ENCODE measurements at places on chromosomes 2 and 18.
A peak's percentile ranks its signal among the peaks of the same experiment; 100 is the strongest.

- no peak for DNase-seq
Observed at GRCh38 chr2:99735753-99736152, 245.9 kb upstream of the REV1 start.

DNA sequence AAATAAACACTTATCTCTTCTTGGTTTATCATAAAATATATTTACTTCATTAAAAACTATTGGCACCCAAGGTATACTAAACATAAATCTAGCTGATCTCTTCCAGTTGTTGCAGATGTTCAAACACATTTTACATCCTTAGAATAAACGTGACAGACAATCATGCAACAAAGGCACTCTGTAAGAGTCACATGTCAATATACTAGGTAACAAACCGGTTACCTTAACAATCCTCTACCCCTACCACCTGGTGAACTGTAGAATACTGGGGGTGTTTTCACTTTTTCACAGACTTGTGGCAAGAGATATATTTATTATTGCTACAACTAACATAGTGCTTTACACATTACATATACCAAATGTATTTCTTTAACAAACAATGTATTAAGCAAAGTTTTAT lies 15.8 kb downstream of the STK17B start:
- DNase-seq = no peak

- no peak for DNase-seq
Observed at GRCh38 chr2:232295971-232296370, 82.6 kb upstream of the ALPP start.

- DNase-seq = no peak
Observed at GRCh38 chr18:62767321-62767720, 52.0 kb downstream of the PHLPP1 start.

- no peak for DNase-seq
Observed at GRCh38 chr2:170824526-170825015, 7.9 kb downstream of the GAD1 start.

GRCh38 chr18:59484561-59485328 lies 125.7 kb upstream of the LMAN1 start:
- DNase-seq = no peak

DNA sequence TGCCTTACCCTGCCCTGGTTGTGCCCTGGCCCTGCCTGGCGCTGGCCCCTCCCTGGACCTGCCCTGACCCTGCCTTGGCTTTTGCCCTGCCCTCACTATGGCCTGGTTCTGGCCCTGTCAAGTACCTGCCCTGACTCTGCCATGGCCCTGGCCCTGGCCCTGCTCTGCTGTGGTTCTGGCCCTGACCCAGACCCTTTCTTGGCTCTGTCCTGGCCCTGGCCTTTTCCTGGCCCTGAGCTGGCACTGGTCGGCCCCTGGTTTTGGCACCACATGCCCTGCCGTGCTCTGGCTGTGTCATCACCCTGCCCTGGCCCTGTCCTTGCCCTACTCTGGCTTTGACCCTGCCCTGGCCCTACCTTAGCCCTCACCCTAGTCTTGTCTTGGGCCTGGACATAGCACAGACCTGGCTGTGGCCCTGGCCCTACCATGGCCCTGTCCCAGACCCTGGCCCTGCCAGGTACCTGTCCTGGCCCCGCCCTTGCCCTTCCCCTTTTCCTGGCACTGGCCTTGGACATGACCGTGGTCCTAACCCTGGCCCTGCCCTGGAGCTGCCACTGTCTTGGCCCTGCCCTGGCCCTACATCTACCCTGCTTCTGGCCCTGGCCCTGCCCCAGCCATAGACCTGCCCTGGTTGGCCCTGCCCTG lies 4.8 kb upstream of the ANKRD62 start:
- no peak for DNase-seq

- peak; percentile 75 for DNase-seq
Observed at GRCh38 chr18:31741097-31741735, 19.5 kb downstream of the SLC25A52 start.

Measured in stimulated activated CD8-positive, alpha-beta memory T cell treated with anti-CD3 and anti-CD28 coated beads, Interleukin-4, amount 100 ng/mL, for 48 hours (primary cell).